ENCODE measurements at places on chromosomes 13 and 19.

DNA sequence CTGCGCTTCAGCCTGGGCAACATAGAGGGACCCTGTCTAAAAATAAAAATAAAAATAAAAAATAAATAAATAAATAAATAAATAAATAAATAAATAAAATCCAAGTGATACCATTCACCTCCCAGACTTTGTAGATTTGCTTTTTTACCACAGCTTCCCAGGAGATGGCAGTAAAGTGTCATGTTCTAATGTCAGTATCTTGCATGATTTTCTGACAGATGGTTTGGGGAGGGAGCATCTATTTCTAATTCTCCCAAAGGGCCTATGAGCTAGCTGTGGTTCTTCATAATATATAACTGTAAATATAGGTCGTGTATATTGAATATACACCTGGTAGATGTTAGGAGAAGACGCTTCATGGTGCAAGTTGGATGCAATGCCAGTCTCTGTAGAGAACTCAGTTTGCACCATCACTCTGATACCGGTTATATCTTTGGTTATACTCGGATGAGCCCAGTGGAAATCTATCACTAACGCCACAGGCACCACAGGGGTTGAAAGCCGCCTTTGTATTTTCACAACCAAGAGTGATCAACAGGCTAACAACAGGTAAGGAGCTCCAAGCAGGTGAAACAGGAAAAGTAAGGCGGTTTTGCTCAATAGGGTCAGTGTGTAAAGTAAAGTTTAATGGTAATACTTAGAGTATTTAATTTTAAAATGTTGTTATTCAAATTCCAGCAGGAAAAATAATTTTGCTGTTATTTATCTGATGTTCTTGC, 13.9 kb downstream of the APLP1 start:
- no peak for DNase-seq

DNA sequence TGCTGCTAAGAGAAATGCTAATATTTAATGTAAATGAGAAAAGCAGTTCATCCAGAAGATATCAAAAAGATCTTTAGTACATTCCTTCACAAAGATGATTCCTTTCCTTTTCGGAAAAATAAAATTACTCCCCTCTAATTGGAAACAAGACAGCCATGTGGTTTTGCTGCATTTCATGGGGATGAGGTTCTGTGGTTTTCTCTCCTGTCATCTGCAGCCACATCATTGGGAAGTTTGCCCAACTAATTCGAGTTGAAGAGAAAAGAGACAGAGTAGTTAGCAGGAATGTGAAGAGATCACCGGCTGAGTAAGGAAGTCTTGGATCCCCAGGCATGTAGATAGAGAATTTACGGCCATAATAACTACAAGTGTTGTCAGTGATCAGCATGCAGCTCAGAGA, 122.1 kb downstream of the CYSLTR2 start:
- DNase-seq, result no peak

DNA sequence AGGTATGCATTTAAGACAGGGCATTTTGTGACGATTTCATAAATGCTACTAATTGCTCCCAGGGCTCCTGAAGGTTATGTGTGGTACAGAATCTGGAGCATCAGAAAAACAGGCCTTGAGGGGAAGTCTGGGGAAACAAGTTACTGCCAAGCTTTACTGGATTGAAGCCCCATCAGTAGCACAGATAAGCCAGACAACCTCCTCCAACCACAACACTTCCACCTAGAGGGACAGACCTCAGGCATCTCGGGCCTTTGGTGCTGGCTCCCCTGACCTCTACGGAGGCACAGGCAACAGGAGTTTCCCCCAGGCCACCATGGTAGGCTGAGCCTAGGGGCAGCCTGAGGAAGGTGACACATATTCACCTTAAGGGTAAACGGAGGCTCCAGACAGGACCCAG, 54.1 kb downstream of the ABCC4 start:
- DNase-seq, result no peak

DNA sequence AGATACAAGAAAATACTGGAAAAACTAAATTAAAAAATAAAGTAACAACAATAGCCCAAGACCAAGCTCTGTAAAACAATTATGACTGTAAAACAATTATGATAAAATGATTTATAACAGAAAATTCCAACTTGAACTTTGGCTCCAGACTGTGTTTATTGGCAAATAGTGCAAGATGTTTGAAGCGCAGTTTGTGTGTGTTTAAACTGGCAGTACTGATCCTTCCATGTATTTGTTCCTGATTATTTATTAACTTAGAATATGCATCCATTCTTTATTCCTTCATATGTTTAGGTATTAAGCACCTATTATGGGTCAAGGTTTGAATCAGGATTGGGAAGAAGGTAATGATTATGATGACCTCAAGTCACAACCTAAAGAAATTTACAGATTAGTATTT, 37.8 kb downstream of the ZNF582 start:
- no peak for DNase-seq

DNA sequence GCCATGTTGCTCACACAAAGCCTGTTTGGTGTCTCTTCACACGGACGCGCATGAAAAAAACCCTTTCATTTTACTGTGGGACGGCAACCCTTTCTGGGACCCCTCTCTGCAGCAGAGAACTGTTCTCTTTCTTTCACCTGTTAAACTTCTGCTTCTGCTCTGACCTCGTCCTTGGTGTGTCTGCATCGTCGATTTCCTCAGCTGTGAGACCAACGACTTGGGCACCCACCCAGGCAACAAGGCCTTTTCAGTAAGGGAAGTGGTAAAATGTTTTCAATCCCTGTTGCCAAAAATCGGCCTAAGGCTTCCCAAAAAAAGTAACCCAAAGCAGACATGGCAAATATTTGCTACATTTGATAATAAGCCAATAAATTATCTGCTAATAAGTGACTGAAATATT, 515.3 kb downstream of the IRS2 start:
- DNase-seq, result no peak

- no peak for DNase-seq
Observed at GRCh38 chr19:5314907-5315298, 25.7 kb downstream of the PTPRS start.

GRCh38 chr13:60288569-60288968, 108.5 kb upstream of the TDRD3 start:
- DNase-seq, result no peak

GRCh38 chr13:44929692-44930091, 59.6 kb downstream of the NUFIP1 start:
- DNase-seq, result no peak

GRCh38 chr19:49151267-49152118, 3.7 kb downstream of the HRC start:
- no peak for DNase-seq

DNA sequence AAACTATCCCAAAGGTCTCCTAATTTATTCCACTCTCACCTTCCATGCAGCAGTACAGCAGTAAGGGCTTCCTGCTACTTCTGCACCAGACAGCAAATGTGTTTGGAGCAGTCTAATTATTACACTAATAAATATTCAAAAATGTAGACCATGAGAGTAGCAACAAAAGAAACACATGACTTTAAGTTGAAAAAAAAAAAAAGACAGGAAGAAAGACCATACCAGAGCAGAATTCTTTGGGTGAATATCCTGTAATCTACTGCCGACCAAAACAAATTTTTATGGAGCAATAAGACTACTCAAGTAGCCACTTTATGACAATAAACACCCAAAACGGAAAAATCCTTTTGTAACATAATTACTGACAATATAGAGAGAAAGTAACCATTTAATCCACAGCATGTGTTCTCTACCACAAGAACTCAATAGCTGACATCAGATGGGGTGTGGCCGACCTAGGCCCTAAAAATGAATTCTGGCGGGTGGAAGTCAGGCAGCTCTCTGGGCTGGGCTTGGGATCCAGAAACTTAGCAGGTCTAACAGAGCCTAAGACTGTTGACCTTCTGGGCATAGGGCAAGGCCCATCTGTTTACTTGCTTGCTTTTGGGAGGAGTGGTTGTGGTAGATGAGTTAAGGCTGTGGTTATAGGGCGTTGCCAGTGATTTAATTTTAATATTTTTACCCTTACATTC, 4.6 kb downstream of the KLF12 start:
- no peak for DNase-seq

All from stimulated activated CD8-positive, alpha-beta memory T cell treated with anti-CD3 and anti-CD28 coated beads, Interleukin-7, amount 100 ng/mL, for 48 hours (primary cell).